ENCODE measurements at places on chromosomes 16 and 17. TPM values are rescaled to one million over a fixed set of nuclear protein-coding genes. Genes with fewer than 3 reads are reported as not detected.

Gene PTGES3L
- not detected for total RNA-seq

Gene WNT3
- 0.19 TPM for total RNA-seq

Gene SCGB1C2
- not detected for total RNA-seq

Gene CDC6
- 40.7 TPM for total RNA-seq

Gene TMIGD1
- not detected for total RNA-seq

Gene TBC1D3C
- total RNA-seq: not detected

Gene KRTAP1-1
- total RNA-seq: not detected

Gene TP53TG3D
- total RNA-seq: not detected

Gene LYZL6
- not detected for total RNA-seq

Gene SNRNP25
- total RNA-seq: 12.7 TPM

Gene HP
- total RNA-seq: not detected

Gene KCNJ18
- total RNA-seq: not detected

Gene MFSD6L
- not detected for total RNA-seq

Gene KRT27
- total RNA-seq: not detected

Gene RDM1
- total RNA-seq: 1.0 TPM

Gene OTOP3
- total RNA-seq: 0.08 TPM

Gene VAT1L
- total RNA-seq: not detected

Gene OTOA
- not detected for total RNA-seq

Gene TBC1D3D
- not detected for total RNA-seq

Gene DYNLL2
- total RNA-seq: 9.8 TPM

Gene ODAD4
- total RNA-seq: 1.6 TPM

Gene RAB37
- not detected for total RNA-seq

Gene SNX20
- total RNA-seq: not detected

Gene MLKL
- total RNA-seq: 16.9 TPM

Gene CTRB2
- not detected for total RNA-seq

Gene KRTAP4-9
- total RNA-seq: not detected

Gene RBBP6
- 17.3 TPM for total RNA-seq

Gene C16orf92
- total RNA-seq: not detected

Gene CD79B
- total RNA-seq: not detected

Gene TMED6
- total RNA-seq: not detected

Gene ZSCAN10
- total RNA-seq: not detected

Gene LAT
- total RNA-seq: not detected

Gene CDH1
- 120 TPM for total RNA-seq

Gene TLCD1
- total RNA-seq: 20.7 TPM

Gene ITGAL
- total RNA-seq: not detected

Gene TP53TG3B
- total RNA-seq: not detected

Gene CBFA2T3
- total RNA-seq: 0.11 TPM

Gene OR4D1
- not detected for total RNA-seq

Gene KRT28
- not detected for total RNA-seq

Gene PIPOX
- 0.23 TPM for total RNA-seq

Gene STH
- total RNA-seq: not detected

Gene CANT1
- total RNA-seq: 66.1 TPM

Gene DHRS7C
- not detected for total RNA-seq

Gene SLC6A2
- total RNA-seq: 0.08 TPM

Gene GNGT2
- total RNA-seq: not detected

Gene TEN1
- 13.4 TPM for total RNA-seq

Gene ATP6V0D1
- 98.5 TPM for total RNA-seq

Gene NUP93
- total RNA-seq: 96.1 TPM

Gene SLC16A6
- 0.04 TPM for total RNA-seq

Gene NOG
- total RNA-seq: 1.4 TPM

Gene SLC2A4
- total RNA-seq: 0.08 TPM

Gene DNAI2
- total RNA-seq: not detected

Gene MYO15A
- total RNA-seq: 1.6 TPM

Gene CD300E
- not detected for total RNA-seq

Data from hair follicular keratinocyte (primary cell).